ENCODE measurements at places on chromosomes 7 and 10.
A peak's percentile ranks its signal among the peaks of the same experiment; 100 is the strongest.

DNA sequence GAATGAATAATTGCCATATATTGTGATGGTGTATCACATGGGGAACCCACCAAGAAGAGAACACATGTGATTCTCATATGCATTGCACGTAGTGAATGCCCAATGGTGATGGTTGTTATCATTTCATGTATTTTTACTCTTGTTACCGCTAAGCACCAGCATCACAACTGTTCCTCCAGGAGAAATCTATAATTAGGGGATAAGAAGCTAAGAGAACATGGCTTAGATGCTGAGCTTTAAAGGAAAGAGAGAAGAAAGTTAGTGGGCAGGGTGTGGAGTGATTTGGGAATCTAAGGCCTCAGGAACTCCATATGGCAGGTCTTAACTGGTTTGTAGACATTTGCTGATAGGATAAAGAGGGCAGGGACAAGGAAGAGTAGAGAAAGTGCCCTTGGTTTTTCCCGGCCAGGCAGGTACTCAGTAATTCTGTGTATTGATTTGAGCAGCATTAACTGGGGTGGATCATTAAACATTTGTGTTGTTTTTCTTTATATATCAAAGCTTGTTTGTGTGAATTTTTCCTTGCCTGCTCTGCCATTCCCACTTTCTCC is 145.9 kb downstream of the LRRC4 start:
- DNase-seq = no peak

DNA sequence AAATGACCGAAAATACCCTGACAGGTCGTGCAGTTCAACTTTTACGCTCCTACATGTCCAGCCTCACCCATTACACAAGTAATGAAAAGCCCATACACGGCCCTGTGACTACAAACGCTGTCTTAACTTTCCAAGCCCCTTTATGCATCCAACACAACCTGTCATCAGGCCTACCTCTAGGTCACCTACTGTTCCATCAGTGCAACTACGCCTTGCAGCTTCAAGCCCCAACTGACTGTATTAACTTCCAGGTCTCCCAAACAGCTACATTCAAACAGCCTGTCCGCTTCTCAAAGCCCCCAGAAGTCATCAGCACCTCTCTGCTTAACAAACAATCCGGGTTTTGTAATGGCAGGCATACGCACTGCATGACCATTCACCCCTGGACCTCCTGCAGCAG is 19.2 kb downstream of the ZNF107 start:
- no peak for DNase-seq

GRCh38 chr10:42475168-42476098 is 162.9 kb downstream of the ZNF33B start:
- DNase-seq = no peak

GRCh38 chr10:91796331-91797047 is 1.7 kb upstream of the TNKS2 start:
- peak; percentile 36 for DNase-seq

DNA sequence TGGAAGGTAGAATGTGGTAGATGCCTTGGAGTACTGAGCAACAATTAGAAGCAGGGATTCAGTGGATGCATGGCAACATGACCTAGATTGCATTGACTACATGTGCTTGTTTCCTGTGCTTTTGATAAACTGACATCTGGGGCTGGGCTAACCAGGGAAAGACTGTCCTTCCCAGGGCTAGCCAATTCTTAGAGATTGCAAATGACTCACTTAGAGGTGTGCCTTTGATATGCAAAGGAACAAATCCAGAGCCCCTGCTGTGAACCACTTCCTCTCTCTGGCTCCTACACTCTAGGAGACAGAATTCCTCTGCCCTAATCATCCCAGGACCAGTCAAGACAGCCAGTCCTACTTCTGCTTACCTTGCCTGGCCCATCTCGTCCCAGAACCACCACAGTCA is 651.5 kb downstream of the LRMDA start:
- no peak for DNase-seq

DNA sequence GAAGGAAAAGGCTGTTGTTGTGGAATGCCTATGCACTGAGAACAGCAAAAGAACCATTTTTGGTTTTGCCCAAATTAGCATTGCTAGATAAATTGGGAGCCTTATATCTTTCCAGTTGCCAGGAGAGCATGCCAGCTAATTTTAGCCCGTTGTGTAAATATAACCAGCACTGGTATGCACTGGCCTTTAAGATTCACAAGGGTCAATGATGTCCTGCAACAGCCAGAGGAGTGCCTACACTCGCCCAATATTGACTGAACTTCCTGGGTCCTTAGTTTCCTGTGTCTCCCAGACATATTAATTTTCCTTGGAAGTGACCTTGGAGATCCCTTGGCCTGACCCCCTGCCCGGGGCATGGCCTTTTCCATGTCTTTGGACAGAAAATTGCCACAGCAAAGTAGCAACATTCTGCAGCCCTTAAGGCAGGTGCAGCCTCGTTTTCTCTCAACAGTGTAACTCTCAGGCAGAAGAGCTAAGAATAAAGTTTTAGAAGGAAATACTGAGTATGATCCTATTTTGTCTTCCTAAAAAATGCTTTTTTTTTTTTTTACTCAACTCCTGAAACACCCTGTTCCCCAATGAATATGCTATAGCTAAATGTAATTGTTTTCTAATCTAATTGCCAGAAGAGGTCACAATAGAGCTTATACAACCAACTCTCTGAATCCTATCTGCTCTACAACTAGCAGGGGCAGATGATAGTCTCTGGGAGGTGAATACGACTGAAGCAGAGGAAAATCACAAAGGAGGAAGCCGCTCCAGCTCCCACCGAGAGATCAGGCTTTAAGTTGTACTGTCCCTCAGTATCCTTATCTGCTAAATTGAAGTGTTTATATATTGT is 131.9 kb upstream of the PCGF5 start:
- no peak for DNase-seq

GRCh38 chr7:255721-256361 is 34.1 kb upstream of the FOXL3 start:
- no peak for DNase-seq

GRCh38 chr10:70403483-70404035 is 386 bp upstream of the EIF4EBP2 start:
- DNase-seq = no peak

- DNase-seq = no peak
Measured at GRCh38 chr7:10977113-10977512, 3.4 kb downstream of the PHF14 start.

- no peak for DNase-seq
Measured at GRCh38 chr7:99252166-99252895, 20.3 kb upstream of the MYH16 start.

DNA sequence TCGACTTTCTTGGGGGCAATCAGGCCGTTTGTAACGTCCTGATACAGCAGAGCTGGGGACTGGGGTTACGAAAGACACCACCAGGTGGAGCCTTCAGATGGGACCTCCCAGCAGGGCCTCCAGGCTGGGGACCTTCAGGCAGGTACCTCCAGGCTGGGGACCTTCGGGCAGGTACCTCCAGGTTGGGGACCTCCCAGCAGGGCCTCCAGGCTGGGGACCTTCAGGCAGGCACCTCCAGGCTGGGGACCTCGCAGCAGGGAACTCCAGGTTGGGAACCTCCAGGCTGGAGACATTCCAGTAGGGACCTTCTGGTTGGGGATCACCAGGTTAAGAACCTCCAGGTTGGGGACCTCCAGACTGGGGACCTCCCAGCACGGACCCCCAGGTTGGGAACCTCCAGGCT is 23.5 kb upstream of the GPR146 start:
- no peak for DNase-seq

DNA sequence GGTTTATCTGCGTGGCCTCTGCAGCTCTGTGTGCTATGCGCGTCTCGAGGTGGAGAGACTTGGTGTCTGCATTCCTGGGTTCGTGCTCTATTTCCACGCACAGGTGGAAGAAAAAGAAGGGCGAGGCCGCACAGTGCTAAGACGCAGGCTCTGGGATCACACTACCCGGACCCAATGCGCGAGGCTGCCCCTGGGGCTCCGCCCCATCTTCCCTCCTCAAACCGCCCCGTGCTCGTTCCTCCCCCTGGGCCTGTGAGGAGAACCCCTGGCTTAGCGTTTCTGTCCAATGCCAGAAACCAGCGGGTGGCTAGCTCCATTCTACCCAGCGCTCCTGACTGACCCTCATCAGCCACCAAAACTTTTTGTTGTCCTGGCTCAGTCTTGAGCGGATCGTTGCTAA is 143.1 kb downstream of the DYNC2I1 start:
- DNase-seq = no peak

DNA sequence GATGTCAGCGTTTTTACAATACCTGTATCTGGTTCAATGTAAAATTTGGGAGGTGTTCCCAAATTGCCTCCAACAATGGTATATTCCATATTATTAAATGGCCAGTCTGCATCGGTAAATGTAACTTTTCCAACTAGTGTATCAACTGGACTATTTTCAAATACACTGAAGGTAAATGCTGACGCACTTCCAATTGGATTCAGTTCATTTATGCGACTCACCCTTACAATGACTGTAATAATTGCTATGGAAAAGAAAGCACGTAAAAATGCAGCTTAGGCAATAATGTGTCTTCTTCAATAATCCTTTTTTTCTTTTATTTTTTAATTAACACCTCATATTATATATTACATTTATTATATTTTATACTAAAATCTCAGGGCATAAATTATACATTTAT is 209.1 kb downstream of the HGF start:
- DNase-seq = no peak

- DNase-seq = no peak
Measured at GRCh38 chr7:112136271-112137008, 69.8 kb downstream of the DOCK4 start.

DNA sequence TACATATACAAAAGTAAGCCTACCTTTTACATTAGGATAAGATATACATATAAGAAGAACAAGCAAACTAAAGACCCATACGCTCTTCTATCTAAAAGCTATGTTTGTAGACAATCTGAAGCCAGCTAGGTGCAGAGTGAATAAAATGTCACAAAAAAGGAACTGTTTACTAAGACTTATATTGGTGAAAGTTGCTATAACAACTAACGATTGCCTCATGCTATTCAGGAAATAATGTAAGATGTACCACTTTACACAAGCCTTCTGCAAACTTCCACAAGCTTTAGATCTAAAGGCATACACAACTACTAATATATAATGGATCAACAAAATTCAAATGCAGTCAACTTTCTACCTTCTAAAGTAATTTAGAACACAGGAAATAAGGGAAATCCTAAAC is 175.1 kb downstream of the SRPK2 start:
- DNase-seq = no peak

- DNase-seq = no peak
Measured at GRCh38 chr10:18450298-18450697, 201.1 kb downstream of the NSUN6 start.

- no peak for DNase-seq
Measured at GRCh38 chr10:129792141-129792540, 171.9 kb downstream of the EBF3 start.

GRCh38 chr10:132706701-132707100 is 79.2 kb downstream of the NKX6-2 start:
- no peak for DNase-seq

- peak; percentile 6 for DNase-seq
Measured at GRCh38 chr10:86065711-86066251, 300.8 kb downstream of the GRID1 start.

DNA sequence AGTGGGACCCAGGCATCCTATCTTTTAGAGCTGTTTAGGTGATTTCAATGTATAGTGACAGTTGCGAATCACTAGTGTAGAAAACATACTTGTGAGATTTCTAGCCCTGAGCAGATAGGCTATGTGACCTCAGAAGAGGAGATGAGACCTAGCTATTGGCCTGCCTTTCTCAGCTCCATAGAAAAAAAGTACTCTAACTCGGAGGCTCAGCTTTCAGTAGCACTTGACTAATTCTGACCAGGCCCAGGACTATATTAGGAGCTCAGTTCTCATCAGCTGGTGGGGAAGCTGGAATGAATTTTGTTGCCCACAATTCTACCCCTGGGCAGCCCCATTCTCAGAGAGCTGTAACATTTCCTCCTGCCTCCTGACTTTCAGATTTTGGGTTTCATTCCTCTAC is 179.9 kb upstream of the NAMPT start:
- DNase-seq = no peak

DNA sequence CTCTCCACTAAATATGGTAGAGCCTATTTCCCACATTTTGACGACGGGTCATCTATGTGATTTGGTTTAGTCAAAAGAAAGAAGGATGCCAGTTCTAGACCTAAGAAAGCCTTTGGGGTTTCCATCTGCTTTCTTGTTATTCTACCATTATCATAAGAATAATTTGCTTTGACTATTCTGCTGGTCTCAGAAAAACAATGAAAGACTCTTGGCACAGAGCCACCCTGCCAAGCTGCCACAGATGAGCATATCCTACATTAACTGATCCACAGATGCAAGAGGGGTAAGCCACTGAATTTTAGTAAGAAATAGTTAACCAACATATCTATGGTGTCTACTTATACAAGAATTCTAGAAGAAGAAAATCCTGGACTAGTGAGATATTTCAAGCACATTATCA is 158.6 kb upstream of the MAGI2 start:
- no peak for DNase-seq

- no peak for DNase-seq
Measured at GRCh38 chr10:131947631-131948347, 33.9 kb downstream of the BNIP3 start.

- DNase-seq = no peak
Measured at GRCh38 chr7:107027208-107027607, 17.3 kb upstream of the PRKAR2B start.

DNA sequence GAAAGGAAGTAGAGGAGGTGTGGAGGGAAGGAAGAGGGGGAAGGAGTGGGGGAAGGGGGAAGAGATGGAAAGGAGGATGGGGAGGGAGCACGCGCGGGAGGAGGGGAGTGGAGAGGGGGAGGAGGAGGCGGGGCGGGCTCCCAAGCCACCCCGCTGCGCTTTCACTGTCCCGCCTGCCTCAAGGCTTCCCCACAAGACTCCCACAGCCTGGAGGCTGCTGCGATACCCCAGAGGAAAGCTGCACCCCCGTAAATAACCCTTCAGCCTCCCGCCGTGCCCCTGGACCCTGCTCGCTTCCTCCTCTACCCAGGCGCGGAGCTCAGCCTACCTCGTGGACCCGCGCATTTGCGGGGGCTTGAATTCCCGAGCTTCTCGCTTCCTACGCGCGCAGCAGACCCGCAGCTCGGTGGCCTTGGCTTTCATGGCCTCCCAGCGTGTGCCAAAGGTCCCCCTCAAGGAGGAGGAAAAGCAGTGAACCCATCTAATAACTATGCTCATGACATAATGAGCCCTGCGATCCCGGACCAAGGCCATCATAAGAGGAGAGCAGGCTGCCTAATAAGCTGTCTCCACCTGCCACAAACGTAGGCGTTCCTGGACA is at the start of gene C10orf67:
TSS of gene C10orf67 (minus strand) at position 557 of the 601 bp plus-strand sequence. CDS start at position 534, 23 bp downstream.
- DNase-seq = no peak

Data from activated CD4-positive, CD25-positive, alpha-beta regulatory T cell treated with anti-CD3 and anti-CD28 coated beads, Interleukin-2, amount 50 U/mL, for 72 hours (primary cell).